ENCODE measurements at places on chromosomes 1 and 21.

GRCh38 chr1:10863886-10864285 is 67.4 kb upstream of the CASZ1 start:
- DNase-seq = no peak

DNA sequence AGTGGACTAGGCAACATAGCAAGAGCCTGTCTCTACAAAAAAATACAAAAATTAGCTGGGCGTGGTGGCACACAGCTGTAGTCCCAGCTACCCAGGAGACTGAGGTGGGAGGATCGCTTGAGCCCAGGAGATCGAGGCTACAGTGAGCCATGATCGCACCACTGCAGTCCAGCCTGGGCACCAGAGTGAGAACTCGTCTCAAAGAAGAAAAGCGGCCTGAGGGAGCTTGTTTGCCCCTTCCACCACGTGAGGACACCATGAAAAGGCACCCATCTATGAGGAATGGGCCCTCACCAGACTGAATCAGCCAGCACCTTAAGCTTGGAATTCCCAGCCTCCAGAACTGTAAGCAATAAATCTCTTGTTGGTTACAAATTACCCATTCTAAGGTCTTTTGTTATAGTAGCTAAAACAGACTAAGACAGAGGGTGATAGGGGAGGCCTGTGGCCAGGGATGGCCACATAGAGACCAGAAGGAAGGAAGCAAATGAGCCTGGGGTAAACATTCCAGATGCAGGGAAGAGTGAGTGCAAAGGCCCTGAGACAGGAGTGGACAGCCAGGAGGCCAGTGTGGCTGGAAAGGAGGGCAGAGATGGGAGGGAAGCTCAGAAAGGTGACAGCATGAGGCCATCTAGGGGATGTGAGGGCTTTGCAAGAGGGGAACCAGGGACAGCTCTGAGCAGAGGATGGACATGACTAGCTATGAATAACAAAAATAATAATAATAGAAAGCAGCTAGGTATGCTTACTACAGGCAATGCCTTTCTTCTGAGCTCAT is 120.1 kb downstream of the MATN1 start:
- no peak for DNase-seq

- no peak for DNase-seq
These were observed 110.2 kb upstream of the IVNS1ABP start for GRCh38 chr1:185427264-185427663.

DNA sequence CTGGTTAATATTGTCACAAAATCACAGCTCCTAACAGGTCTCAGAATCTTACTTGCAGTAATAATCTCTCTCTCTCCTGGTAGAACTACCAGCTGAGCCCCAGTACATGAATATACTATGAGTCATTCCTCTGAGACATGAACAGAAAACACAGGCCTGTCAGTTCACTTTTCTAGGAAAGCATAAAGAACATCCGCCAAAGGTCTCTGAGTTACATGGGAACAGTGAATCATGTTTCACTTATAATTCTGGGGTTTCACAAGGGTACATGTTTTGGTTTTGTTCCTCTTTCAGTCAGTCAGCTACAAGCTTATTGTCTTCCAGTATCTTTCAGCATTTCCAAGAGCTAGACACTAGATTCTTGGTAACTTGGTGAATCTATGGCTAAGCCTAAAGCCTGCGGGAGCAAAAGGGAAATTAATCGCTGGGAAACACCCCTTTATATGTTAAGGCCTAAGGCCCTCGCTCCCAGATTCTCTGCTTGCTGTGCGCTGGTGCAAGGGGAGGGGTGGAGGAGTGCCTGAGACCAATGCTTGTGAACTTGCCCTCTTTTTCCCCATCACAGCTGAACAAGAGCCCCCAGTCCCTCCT is 31.7 kb downstream of the IFNGR2 start:
- DNase-seq = no peak

- DNase-seq = no peak
These were observed 894 bp upstream of the TSEN15 start for GRCh38 chr1:184050636-184051035.

Measured in activated CD8-positive, alpha-beta memory T cell treated with anti-CD3 and anti-CD28 coated beads for 1 hour (primary cell).